ENCODE measurements at places on chromosomes 7 and 10. TPM values are rescaled to one million over a fixed set of nuclear protein-coding genes. Genes with fewer than 3 reads are reported as not detected.

DNA sequence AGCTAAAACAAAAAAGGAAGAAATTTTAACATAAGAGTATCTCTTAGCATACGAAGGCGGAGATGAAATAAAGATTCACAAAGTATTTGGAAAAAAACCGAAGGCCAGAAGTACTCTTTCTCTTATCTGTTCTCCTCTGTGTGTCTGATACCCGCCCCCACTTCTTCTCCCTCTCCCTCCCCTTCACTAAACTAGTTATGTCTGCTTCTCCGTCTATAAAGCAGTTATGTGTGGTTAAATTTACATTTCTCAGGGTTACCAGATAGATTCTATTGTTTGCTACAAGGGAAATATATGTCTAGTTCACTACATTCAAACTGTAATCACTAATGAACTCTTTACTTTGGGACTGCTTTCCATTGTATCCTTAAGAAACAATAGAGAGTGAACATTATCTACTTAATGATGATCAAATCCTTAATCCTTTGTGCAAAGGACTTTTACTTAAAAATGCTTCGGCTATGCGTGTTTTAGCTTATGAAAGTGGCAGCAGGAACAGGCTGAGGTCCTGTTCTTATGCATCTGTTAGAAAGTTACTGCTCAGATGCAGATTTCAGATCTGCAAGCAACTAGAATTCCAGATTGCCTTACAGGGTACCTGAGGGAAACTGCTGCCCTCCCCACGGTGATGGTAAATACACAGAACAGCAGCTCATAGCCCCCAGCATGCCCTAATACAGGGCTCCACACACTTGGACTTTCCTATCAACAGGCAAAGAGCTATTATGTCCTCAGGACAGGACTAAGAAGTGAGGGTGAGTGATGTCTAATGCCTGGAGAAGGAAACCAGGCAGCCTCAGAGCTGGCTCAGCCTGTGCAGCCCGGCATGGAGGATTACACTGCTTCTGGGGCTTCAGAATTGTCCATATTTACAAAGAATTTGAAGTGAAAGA lies 273.3 kb downstream of the FZD1 start:
- no peak for DNase-seq

GRCh38 chr10:132834891-132835847 lies 49.2 kb upstream of the NKX6-2 start:
- DNase-seq, result peak; percentile 69

DNA sequence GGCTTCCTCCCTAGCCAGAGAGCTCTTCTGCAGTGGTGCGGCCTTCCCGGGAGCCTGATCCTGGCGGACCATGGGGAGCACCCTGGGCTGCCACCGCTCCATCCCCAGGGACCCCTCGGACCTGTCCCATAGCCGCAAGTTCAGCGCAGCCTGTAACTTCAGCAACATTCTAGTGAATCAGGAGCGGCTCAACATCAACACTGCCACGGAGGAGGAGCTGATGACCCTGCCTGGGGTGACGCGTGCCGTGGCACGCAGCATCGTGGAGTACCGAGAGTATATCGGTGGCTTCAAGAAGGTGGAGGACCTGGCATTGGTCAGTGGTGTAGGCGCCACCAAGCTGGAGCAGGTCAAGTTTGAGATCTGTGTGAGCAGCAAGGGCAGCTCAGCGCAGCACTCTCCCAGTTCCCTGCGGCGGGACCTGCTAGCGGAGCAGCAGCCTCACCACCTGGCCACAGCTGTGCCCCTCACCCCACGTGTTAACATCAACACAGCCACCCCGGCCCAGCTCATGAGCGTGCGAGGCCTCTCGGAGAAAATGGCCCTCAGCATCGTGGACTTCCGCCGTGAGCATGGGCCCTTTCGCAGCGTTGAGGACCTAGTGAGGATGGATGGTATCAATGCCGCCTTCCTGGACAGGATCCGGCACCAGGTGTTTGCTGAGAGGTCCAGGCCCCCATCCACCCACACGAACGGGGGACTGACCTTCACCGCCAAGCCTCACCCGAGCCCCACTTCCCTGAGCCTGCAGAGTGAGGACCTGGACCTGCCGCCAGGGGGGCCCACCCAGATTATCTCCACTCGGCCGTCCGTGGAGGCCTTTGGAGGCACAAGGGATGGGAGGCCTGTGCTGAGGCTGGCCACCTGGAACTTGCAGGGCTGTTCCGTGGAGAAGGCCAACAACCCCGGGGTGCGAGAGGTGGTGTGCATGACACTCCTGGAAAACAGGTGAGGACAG lies 1.5 kb downstream of the EEPD1 start:
- no peak for DNase-seq

- no peak for DNase-seq
Observed at GRCh38 chr10:100705139-100705538, 40.2 kb upstream of the PAX2 start.

GRCh38 chr7:100894860-100895700 lies 608 bp downstream of the ACHE start:
- DNase-seq, result no peak

- peak; percentile 52 for DNase-seq
Observed at GRCh38 chr7:117212969-117213877, 109.6 kb downstream of the WNT2 start.

- no peak for DNase-seq
Observed at GRCh38 chr7:118609207-118609606, 384.7 kb downstream of the ANKRD7 start.

- DNase-seq, result no peak
Observed at GRCh38 chr7:47381134-47381495, 200.8 kb downstream of the TNS3 start.

The TAS2R5 gene
- 11.0 TPM for polyA plus RNA-seq

The TACC2 gene
- 21.2 TPM for polyA plus RNA-seq

The OR6V1 gene
- polyA plus RNA-seq, result not detected
